Bronchial epithelial cell (primary cell): ENCODE measurements at places on chromosomes 16 and 17. TPM values are rescaled to one million over a fixed set of nuclear protein-coding genes. Genes with fewer than 3 reads are reported as not detected.

The PRAC2 gene
- total RNA-seq: not detected in 2 replicates

The CCT6B gene
- 0.51 and 0.79 TPM in 2 replicates for total RNA-seq

The SEC14L5 gene
- total RNA-seq: under 0.01 and 0.13 TPM in 2 replicates

The MT1G gene
- 0.64 TPM in 1 of 2 replicates, not detected in the other for total RNA-seq

The CACNG5 gene
- not detected in 2 replicates for total RNA-seq

The LGALS9C gene
- total RNA-seq: 0.38 TPM in 1 of 2 replicates, not detected in the other

The TIMP2 gene
- 2.1 and 2.2 TPM in 2 replicates for total RNA-seq

The GLIS2 gene
- total RNA-seq: 0.53 and 0.77 TPM in 2 replicates

The PLSCR3 gene
- 9.0 and 13.2 TPM in 2 replicates for total RNA-seq

The MBTD1 gene
- total RNA-seq: 9.1 and 10.5 TPM in 2 replicates
